ENCODE measurements at places on chromosomes 5 and 9.

GRCh38 chr9:101902051-101902450 is 163.6 kb upstream of the GRIN3A start:
- no peak overlapping the region for H3K4me3 ChIP-seq
- H3K27me3 ChIP-seq, result no peaks in the 10 kb centered on the region
- no peaks in the 10 kb centered on the region for H3K36me3 ChIP-seq
- H3K4me1 ChIP-seq, result no peaks in the 10 kb centered on the region

GRCh38 chr5:93891491-93892480 is 150.4 kb upstream of the POU5F2 start:
- no peaks in the 10 kb centered on the region for H3K27me3 ChIP-seq
- H3K4me1 ChIP-seq, result peaks cover 10% of the 10 kb centered on the region
- H3K36me3 ChIP-seq, result no peaks in the 10 kb centered on the region
- no peak overlapping the region for H3K27ac ChIP-seq
- DNase-seq, result no peak

DNA sequence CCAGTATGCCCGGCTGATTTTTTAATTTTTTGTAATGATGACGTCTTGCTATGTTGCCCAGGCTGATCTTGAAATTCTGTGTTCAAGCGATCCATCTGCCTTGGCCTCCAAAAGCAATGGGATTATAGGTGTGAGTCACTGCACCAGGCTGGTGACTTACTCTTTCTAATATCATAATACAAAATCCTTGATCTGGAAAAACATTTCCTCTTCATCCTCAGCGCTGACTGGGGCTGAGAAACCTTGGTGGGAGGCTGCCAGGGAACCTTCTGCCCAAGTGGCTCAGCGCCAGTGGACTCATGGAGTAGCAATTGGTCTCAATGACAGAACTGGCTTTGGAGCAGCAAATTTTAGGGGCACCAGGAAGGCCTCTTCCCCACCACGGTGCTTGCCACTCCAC is 17.5 kb upstream of the SEMA4D start:
- no peak for DNase-seq
- no peaks in the 10 kb centered on the region for H3K27me3 ChIP-seq
- H3K4me1 ChIP-seq, result peaks cover 46% of the 10 kb centered on the region
- no peaks in the 10 kb centered on the region for H3K36me3 ChIP-seq
- no peak overlapping the region for H3K27ac ChIP-seq

GRCh38 chr9:129141066-129142041 is 30.1 kb downstream of the PTPA start:
- H3K27me3 ChIP-seq, result no peaks in the 10 kb centered on the region
- H3K36me3 ChIP-seq, result peaks cover 9% of the 10 kb centered on the region
- DNase-seq, result peak; percentile 44
- H3K27ac ChIP-seq, result peak overlapping the region; percentile 91
- H3K4me1 ChIP-seq, result peaks cover 37% of the 10 kb centered on the region

DNA sequence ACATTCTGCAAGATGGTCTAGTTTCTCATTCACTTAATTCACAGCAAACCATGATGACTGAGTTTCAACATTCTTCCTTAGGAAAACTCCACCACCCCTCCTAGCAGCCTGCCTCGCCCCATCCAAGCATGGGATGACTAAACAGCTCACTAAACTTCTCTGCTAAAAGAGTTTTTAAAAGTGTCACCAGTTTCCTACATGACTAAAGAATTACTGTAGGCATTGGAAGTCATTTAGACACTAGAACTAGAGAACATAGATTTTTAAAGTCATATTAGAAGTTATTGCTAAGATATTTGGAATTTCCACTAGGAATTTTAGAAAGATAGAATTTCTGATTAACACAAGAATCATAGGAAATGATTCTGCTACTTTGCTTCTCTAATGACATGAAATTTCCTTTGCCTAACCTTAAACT is 5.5 kb upstream of the ESM1 start:
- H3K27me3 ChIP-seq, result no peaks in the 10 kb centered on the region
- no peak overlapping the region for H3K4me3 ChIP-seq
- no peak overlapping the region for H3K27ac ChIP-seq
- peaks cover 41% of the 10 kb centered on the region for H3K4me1 ChIP-seq
- no peak for DNase-seq

Data from activated CD4-positive, alpha-beta memory T cell treated with anti-CD3 and anti-CD28 coated beads for 36 hours (primary cell).